ENCODE measurements at places on chromosomes 16 and 17.

DNA sequence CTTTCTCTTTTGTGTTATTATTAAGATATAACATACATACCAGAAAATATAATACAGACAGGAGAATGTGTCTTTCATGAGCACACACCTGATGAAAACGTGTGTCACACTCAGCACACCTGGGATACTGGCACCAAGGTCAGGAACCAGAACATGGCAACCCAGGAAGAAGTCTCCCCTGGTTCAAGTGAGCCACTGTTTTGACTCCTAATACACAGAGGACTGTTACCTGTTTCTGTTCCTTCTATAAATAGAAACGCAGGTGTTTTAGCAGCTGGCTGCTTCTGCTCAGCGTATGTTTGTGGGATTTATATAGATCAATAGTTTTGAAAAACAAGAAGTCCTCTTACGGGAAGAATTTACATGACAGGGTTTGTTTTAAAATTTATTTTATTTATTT is 3.5 kb downstream of the SEC14L1 start:
- no peak for DNase-seq

DNA sequence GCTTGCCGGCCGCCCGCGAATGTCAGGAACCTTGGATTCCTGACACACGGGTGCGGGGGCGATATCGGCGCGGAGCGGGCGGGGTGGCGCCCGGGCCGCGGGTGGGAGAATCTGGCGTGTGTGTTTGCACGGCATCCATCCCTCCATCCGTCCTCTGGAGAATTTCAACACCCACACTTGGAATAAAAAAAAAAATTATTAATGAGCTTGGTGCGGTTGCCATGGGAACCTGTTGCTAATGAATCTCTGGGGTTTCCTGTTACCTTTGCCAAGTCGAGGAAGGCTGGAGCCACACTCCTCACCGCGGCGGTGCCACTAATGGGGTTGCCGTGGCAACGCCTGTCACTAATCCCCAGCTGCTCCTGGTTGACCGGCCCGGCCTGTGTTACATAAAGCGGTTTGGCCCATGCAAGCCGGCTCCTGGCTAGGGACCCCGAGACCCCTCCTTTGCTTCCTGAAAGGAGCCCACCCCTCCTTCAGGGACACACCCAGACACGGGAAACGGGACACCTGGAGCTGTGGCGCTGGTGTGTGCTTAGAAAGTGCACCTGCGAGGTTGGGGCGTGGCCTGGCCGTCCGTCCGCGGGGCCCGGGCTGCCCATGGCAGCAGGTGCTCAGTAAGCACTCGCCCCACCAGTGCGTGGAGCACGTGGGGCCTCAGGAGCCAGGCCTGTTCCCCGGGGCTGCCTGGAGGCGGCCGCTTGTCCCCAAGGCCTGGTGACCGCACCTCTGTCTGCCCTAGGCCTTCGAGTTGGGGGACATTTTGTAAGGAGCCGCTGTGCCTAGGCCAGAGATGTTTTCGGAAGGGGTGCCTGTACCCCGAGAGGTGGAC is 14.6 kb downstream of the CACNA1H start:
- no peak for DNase-seq

DNA sequence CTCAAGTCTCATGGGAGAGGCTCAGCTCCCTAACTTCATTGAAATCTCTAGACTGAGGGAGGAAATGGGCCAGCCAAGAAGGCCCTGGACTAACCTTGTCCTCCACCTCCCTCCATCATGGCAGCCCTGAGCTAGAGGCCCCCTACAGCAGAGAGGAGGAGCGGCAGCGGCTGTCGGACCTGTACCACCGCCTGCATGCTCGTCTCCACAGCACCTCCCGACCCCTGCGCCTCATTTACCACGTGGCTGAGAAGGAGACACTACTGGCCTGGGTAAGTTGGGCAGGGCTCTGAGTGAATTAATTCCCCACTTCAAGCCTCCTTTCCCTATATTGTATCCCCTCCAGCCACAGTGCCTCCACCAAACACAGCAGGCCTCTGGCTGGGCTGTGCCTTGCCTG is 3.8 kb upstream of the SYCE1L start:
- DNase-seq, result no peak

- DNase-seq, result no peak
These were observed 138.2 kb downstream of the CYLD start for GRCh38 chr16:50879873-50880695.

DNA sequence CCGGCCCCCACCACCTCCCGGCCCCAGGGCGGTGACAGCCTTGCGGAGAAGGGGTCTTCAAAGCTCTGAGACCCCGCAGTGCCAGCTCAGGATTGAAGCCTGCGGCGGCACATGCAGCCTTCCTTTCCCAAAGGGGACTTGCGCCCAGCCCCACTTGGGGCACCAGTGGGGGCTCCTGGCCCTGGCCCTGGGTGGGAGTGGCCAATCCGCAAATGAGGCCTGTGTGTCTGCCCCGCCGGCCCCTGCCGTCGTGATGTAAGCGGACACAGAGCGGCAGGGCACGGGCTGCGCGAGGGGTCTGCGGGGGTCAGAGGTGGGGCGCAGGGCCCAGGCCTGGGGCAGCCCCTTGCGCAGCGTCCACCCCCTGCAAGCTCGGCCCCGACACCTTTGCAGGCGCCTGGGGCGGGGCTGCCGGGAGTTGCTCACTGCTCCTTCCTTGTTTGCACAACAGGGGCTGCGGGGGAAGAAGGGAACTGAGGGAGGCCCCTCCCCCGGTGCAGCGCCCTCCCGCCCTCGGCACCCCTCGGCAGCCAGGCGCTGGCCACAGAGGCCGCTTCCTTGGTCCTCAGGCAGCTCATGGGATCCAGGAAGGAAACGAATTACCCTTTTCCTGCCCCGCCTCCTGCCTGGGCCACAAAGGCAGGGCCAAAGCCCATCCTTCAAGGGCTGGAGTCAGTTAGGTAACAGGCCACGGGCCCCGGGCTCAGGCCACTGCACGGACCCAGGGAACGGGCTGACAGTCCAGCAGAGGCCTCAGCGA is 2.9 kb downstream of the SLC16A3 start:
- DNase-seq, result peak; percentile 87

GRCh38 chr17:39461926-39462569 is 762 bp downstream of the CDK12 start:
- peak; percentile 14 for DNase-seq

DNA sequence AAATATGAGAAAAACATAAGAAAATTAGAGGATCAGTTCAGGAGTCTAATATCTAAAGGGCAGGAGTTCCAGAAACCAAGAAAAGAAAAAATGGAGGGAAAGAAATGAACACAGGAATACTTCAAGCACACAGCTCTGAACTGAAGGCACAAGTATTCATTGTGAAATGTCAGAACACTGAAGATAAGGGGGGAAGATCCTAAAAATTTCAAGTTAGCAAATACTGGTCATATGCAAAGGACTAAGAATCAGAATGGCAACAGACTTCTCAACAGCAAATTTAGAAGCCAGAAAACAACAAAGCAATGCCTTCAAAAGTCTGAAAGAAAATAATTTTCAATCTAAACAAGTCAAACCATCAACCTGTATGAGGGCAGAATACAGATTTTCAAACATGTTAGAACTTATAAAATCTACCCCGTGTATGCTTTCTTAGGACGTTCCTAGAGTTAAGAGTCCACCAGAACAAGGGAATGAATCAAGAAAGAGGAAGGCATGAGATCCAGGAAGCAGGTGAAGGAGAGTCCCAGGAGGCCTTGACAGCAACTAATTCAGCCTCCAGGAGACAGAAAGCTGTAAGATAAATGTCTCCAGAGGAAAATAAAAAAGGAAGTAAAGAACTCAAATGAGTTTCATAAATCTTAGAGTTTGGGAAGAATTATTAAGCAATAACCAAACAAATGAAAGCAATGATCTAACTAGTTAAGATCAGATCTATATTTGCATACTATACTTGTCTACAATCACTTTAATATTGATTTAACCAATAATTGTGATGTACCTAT is 2.8 kb downstream of the BRD7 start:
- no peak for DNase-seq

- DNase-seq, result no peak
These were observed 94.6 kb upstream of the DHX40 start for GRCh38 chr17:59470624-59471297.

DNA sequence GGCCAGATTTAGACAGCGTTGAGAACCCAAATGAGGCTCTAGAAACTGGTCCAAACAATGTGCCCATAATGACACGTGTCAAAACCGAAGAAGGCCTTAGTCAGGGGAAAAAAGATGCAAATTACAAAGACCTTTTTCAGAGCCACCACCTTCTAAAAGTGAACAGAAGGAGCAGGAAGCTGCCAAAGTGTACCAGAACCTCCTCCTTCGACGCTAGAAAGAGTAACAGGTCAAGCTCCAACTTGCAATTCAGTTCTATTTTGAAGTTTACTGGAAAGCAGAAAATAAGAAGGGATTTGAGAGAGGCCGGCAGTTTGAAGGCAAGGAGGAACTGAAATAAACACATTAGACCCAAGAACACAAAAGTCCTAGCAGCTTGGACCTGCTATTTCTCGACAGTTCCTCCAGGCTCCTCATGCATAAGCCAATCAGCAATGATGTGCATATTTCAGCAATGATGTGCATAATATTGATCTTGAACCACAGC is 61.8 kb downstream of the XYLT1 start:
- no peak for DNase-seq

- DNase-seq, result no peak
These were observed 35.7 kb upstream of the GSG1L start for GRCh38 chr16:28098959-28099945.

DNA sequence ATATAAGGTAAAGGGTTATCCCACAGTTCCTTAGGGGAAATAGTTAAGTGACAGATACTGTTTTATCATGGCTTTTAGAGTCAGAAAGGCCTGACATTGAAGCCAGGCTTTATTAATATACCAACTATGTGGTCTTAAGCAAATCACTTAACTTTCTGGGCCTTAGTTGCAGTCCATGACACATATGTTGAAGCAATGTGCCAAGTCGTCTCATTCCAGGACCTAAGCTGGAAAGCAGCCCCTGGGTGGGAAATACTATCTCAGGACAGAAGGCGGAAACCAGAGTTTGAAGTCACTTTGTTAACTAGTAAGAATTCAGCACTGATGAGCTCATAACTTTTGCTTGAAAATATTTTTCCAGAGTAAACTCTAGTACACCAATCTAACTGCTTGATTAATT is 80.0 kb downstream of the USP32 start:
- DNase-seq, result peak; percentile 67

GRCh38 chr16:24490866-24491265 is 48.5 kb upstream of the RBBP6 start:
- no peak for DNase-seq

DNA sequence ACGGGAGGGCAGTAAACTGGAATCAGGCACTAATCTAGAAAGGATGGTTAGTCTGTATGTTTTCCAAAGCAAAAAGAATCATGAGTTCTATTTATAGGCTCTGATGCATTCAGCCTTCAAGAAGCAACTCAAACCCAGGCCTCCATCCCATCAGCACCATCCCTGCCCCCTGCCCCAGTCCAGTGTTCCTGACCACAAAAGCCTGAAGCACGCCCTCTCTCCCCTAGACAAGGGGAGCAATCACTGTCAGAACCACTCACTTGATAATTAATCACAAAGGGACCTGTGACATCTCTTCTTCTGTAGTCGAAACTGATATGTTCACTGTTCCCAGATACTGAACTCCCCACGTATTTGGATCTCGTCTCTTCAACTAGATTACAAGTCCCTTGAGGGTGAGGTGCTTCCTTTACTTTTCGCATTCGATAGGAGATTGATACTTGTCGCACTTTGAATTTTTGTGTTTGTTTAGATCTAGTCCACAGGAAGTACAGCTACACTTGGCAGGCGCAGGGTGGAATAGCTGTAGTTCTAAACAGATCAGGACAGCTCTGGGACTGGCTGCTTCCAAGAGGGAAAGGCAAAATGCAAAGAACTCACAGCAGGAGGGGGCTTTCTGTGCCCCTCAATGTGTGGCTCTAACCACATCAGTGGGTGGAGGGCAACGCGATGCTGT is 36.4 kb upstream of the CCDC182 start:
- DNase-seq, result no peak

GRCh38 chr16:77931058-77931457 is 91.3 kb upstream of the CLEC3A start:
- no peak for DNase-seq

DNA sequence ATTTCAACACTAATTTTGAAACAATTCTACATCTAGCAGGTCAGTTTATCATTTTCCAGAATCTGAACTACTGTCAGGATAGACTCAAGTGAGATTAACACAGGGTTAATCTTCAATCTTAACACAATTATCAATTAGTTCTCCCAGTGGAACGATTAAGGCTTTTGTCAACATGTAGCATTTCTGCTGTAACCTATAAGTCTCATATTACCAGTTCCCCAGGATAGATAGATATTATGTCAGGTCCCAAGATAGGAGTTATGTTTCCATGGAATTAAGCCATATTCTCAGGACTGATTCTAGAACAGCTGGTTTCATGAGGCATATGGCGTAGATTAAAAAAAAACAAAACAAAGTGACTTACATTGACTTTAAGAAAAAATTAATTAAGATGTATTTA is 4.4 kb upstream of the FBF1 start:
- no peak for DNase-seq

- no peak for DNase-seq
These were observed 7.7 kb downstream of the MSL1 start for GRCh38 chr17:40129498-40129897.

DNA sequence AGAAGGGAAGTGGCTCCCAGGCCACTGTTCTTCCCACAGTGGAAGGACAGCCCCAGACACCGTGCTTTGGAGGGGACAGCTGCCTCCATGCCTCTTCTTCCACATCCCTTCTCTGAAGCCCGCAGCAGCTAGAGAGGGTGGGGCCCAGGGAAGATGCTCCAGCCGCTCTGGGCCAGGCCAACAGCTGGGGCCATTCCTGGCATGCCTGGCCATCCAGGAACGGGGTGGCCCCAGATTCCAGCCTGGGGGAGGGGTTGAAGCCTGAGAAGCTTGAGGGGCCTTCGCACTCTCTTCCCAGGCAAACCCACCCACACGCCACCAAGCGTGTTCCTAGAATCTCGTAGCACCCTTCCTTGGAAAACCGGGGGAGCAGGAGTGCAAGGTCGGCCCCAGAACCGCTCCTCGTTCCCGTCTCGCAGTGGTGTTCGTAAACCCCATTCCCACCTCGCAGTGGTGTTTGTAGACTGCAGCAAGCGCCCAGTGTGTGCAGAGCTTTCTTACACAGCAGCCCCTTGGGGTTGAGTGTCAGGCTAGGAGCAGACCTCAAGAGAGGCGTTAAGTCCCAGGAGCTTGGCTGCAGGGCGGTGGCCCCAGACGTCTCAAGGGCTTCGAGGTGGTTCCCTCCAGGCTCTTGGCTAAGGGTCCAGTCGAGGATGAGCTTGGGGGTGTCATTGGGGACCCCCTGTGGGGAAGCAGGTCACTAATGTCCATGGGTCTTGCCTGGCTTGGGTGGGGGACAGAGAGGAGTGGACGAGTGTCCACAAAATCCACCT is 2.7 kb downstream of the CDH15 start:
- no peak for DNase-seq

- DNase-seq, result no peak
These were observed 520.8 kb downstream of the HS3ST4 start for GRCh38 chr16:26212599-26212998.

GRCh38 chr16:69672998-69673713 is 53.2 kb downstream of the NQO1 start:
- DNase-seq, result no peak

DNA sequence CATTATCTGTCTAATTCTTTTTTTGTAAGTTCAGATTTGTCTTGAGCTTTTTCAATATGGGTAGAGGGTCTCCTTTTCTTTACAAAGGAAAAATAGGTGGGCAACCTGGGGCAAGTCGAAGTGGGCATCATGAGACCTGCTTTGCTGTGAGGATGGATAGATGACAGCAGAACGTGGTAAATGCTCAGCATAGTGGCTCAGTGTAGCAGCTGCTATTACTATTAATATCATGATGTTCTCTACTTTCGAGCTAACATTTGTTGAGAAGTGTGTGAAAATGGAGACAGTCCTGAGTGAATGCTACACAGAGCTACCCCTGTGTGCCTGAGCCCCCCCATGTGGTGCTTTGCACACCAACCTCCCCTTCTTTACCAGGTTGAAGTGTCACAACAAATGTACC is 39.0 kb upstream of the LGALS9 start:
- DNase-seq, result no peak
